Right atrium auricular region (tissue), 2 donors: ENCODE measurements at places on chromosomes 12 and 14. TPM values are rescaled to one million over a fixed set of nuclear protein-coding genes. Genes with fewer than 3 reads are reported as not detected.

Gene NPFF
- total RNA-seq: not detected

Gene AMDHD1
- 0.63 TPM for total RNA-seq

Gene SERPINA5
- 3.3 TPM for total RNA-seq

Gene WNT1
- total RNA-seq: not detected

Gene SLC17A8
- total RNA-seq: not detected
